ENCODE measurements at places on chromosomes 11 and 22.

DNA sequence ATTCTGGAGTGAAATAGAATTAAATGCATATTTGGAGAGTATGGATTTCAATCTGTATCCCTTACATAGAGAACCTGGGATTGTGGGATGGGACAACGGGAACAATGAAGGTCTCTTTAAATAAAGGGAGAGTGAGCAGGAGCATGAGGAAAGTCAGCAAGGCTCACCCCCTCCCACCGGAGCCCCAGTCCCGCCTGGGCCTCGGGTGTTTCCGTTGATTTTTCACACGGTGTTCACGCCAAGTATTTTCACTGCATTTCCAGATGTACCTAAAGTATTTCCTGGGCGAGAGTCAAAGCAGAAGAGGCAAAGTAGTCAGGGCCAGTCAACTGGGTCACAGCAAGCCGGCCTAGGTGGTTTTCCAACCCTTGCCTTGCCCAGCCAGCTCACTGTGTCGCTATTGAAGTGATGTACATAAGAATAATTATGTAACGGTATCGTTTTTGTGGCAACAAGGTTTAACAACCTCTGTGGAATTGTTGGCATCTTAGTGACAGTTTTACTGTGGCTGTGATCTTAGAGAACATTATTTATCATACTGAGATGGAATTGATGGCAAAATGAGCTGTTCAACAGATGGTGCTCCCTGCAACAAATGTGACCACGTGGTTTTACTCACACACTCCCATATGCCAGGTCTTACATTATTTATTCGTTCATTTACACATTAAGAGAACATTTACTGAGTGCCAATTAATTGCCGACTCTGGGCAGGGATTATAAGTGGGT lies 177.3 kb downstream of the ADAMTS15 start:
- H3K27me3 ChIP-seq, result peaks cover 6% of the 10 kb centered on the region
- no peaks in the 10 kb centered on the region for H3K36me3 ChIP-seq
- H3K27ac ChIP-seq, result no peak overlapping the region
- no peak for DNase-seq
- H3K4me3 ChIP-seq, result no peak overlapping the region

- H3K27me3 ChIP-seq, result no peaks in the 10 kb centered on the region
- H3K4me1 ChIP-seq, result peaks cover 10% of the 10 kb centered on the region
- H3K27ac ChIP-seq, result no peak overlapping the region
- H3K36me3 ChIP-seq, result no peaks in the 10 kb centered on the region
- DNase-seq, result peak; percentile 65
These were observed 48.4 kb upstream of the MICAL2 start for GRCh38 chr11:12061851-12062560.

- no peak overlapping the region for H3K4me3 ChIP-seq
- no peak for DNase-seq
- H3K36me3 ChIP-seq, result no peaks in the 10 kb centered on the region
- no peak overlapping the region for H3K27ac ChIP-seq
- H3K27me3 ChIP-seq, result no peaks in the 10 kb centered on the region
These were observed 191.8 kb upstream of the E2F8 start for GRCh38 chr11:19432370-19433061.

DNA sequence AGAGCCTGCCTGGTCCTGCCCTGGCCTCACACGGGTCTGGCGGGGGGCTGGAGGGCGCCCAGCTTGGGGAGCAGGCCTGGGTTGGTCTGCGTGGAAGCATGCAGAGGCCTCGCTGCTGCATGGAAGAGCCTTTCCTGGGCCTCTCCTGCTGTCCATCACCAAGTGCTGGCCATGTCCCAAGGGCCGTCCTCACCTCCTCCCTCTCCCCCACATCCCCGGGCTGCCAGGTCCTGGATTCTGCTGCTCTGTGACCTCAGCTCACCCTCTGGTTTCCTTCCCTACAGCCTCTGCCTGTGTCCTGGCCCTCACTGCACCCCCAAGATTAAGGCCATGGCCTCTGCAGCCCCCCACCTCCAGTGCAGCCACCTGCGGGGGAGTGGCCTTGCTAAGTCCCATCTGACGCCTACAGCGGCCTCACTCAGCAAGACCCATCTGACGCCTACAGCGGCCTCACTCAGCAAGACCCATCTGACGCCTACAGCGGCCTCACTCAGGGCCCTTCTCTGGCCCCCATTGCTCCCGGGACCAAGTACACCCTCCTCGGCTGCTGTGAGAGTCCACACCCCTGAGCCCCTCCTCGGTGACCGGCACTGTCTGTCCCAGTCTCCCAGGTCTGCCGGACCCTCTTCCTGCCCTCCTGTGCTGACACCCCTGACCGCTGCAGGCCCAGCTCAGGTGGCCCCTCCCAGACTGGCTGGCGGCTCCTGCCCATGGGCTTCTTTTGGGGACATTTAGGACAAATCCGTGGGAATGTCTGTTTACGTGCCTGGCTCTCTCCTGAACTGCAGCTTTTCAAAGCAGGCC lies 119.5 kb upstream of the B3GAT1 start:
- no peaks in the 10 kb centered on the region for H3K36me3 ChIP-seq
- H3K4me3 ChIP-seq, result no peak overlapping the region
- DNase-seq, result no peak
- no peak overlapping the region for H3K27ac ChIP-seq

GRCh38 chr11:12798609-12799011 lies 124.4 kb downstream of the TEAD1 start:
- H3K4me1 ChIP-seq, result no peaks in the 10 kb centered on the region
- H3K36me3 ChIP-seq, result no peaks in the 10 kb centered on the region
- DNase-seq, result no peak
- no peak overlapping the region for H3K27ac ChIP-seq
- peaks cover 8% of the 10 kb centered on the region for H3K27me3 ChIP-seq

GRCh38 chr11:75793966-75794365 lies 21.0 kb upstream of the UVRAG start:
- H3K27ac ChIP-seq, result no peak overlapping the region
- H3K36me3 ChIP-seq, result no peaks in the 10 kb centered on the region
- DNase-seq, result no peak
- no peaks in the 10 kb centered on the region for H3K4me1 ChIP-seq

GRCh38 chr11:111566324-111566723 lies 25.8 kb downstream of the LAYN start:
- H3K4me3 ChIP-seq, result no peak overlapping the region
- no peaks in the 10 kb centered on the region for H3K36me3 ChIP-seq
- DNase-seq, result no peak
- no peak overlapping the region for H3K27ac ChIP-seq
- H3K4me1 ChIP-seq, result peaks cover 10% of the 10 kb centered on the region

DNA sequence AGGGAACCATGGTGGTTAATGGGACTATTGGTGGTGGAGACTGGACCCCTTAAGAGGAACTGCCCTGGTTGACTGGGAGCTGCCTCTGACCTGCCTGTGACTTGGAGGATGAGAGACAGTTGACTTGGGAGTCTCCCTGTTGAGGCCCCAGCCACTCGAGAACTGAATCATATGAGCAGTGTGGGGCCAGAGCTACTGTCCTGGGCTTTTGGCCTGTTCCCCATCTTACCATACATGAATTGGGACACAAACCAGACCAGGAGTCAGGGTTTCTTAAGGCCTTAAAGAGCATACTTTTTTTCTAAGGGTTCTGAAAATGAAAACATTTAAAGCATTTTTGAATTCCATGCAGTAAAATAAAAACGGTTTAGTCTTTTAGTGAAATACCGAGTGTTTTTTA lies 92.8 kb downstream of the TEAD1 start:
- H3K27me3 ChIP-seq, result peaks cover 21% of the 10 kb centered on the region
- H3K36me3 ChIP-seq, result no peaks in the 10 kb centered on the region
- H3K4me1 ChIP-seq, result peaks cover 9% of the 10 kb centered on the region
- no peak overlapping the region for H3K27ac ChIP-seq
- DNase-seq, result no peak

- no peak within 1 kb of the TSS for H3K27ac ChIP-seq
- H3K4me3 ChIP-seq, result no peak within 1 kb of the TSS
- no peaks in the 10 kb centered on the region for H3K27me3 ChIP-seq
- no peaks in the 10 kb centered on the region for H3K36me3 ChIP-seq
- no peaks in the 10 kb centered on the region for H3K4me1 ChIP-seq
- no peak for DNase-seq
These were observed at the start of gene MMP8 for GRCh38 chr11:102724904-102725500. Gene MMP8 (minus strand): TSS chr11:102724954. CDS start chr11:102724855, 99 bp downstream.

DNA sequence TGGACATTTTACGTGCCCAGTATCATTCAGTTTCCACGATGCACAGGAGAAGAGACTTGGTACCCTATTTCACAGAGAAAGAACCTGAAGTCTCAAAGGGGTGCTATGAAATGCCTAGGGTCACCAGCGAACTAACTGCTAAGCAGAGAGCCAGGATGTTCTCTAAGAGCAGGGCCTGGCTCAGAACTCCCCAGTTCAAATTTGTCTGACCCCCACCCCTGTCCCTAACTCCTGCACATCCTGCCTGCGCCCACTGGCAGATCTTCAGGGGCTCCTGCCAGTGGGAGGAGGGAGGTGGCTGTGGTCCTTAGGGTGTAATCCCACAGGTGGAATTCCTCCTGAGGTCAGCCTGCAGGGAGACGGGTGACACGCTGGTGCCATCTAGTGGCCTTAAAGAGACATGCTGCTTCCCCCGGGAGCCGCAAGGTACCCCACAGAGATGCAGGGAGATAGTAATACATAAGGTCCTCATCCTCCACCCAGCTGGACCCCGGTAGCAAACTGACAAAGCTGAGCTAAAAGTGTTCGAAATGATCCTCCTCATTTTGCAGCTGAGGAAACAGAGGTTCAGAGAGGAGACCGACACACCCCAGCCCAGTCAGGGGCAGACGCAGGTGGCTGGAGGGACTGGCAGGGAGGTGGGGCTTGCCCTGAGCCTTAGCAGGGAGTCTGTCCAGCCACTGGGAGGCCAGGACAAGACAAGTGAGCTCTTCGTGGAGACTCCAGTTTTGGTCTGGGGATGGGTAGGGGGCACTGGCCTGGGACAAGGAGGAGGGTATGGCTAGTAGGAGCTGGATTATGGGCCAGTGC lies 34.1 kb downstream of the MB start:
- no peak overlapping the region for H3K27ac ChIP-seq
- H3K4me3 ChIP-seq, result no peak overlapping the region
- no peaks in the 10 kb centered on the region for H3K4me1 ChIP-seq
- H3K27me3 ChIP-seq, result no peaks in the 10 kb centered on the region
- DNase-seq, result peak; percentile 58

DNA sequence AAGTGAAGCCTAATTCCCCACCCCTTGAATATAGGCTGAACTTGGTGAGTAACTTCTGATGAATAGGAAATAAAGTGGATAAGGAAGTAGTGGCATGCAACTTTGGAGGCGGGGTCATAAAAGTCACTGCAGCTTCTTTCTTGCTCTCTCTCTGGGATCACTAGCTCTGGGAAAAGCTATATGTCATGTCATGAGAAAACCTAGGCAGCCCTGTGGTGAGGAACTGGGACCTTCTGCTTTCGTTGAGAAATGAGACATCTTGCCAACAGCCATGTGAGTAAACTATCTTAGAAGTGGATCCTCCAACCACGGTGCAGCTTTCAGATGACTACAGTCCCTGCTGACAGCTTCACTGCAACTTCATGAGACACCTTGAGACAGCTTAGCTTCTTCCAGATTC lies 15.7 kb downstream of the ZNF214 start:
- H3K4me3 ChIP-seq, result no peak overlapping the region
- no peaks in the 10 kb centered on the region for H3K36me3 ChIP-seq
- no peaks in the 10 kb centered on the region for H3K4me1 ChIP-seq
- H3K27me3 ChIP-seq, result no peaks in the 10 kb centered on the region

- H3K36me3 ChIP-seq, result no peaks in the 10 kb centered on the region
- H3K27ac ChIP-seq, result no peak overlapping the region
- DNase-seq, result no peak
- H3K4me1 ChIP-seq, result no peaks in the 10 kb centered on the region
- no peak overlapping the region for H3K4me3 ChIP-seq
These were observed 29.1 kb upstream of the NARS2 start for GRCh38 chr11:78603792-78604191.

GRCh38 chr11:61710019-61710418 lies 29.8 kb downstream of the DAGLA start:
- H3K27me3 ChIP-seq, result no peaks in the 10 kb centered on the region
- H3K27ac ChIP-seq, result no peak overlapping the region
- H3K36me3 ChIP-seq, result no peaks in the 10 kb centered on the region
- no peak for DNase-seq
- H3K4me1 ChIP-seq, result no peaks in the 10 kb centered on the region
- H3K4me3 ChIP-seq, result no peak overlapping the region

- H3K4me1 ChIP-seq, result peaks cover 35% of the 10 kb centered on the region
- no peaks in the 10 kb centered on the region for H3K36me3 ChIP-seq
- no peak overlapping the region for H3K27ac ChIP-seq
- no peak overlapping the region for H3K4me3 ChIP-seq
- peak; percentile 32 for DNase-seq
These were observed 6.0 kb downstream of the PAX6 start for GRCh38 chr11:31805037-31805628.

- peaks cover 25% of the 10 kb centered on the region for H3K27me3 ChIP-seq
- H3K4me1 ChIP-seq, result no peaks in the 10 kb centered on the region
- H3K27ac ChIP-seq, result no peak within 1 kb of the TSS
These were observed at the start of gene CDC42EP1 for GRCh38 chr22:37559901-37560607. Gene CDC42EP1 (plus strand): TSS chr22:37560480. CDS start chr22:37566350, 5,870 bp downstream.

Data from common myeloid progenitor, CD34-positive (primary cell).